ENCODE measurements at places on chromosomes 5 and 9.

GRCh38 chr5:93721511-93721910, 19.9 kb downstream of the POU5F2 start:
- DNase-seq, result no peak

DNA sequence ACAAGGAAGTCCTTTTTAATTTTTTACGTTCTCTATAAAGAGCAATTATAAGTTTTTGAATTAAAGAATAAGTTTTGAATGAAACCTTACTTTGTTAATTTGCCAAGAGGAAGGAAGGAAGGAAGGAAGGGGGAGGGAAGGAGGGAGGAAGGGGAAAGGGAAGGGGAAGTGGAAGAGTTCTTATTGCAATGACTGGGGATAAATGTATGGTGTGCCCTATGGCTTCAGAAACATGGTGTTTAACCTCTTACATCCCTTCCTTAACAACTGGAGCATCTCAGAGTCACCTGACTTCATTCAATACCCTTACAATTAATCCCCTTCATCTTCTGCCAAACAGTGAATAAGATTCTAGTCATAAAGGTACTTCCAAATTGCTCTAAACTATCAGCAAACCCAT, 16.0 kb downstream of the CEMIP2 start:
- DNase-seq, result no peak

GRCh38 chr5:6902597-6902996, 189.4 kb downstream of the TENT4A start:
- DNase-seq, result no peak

DNA sequence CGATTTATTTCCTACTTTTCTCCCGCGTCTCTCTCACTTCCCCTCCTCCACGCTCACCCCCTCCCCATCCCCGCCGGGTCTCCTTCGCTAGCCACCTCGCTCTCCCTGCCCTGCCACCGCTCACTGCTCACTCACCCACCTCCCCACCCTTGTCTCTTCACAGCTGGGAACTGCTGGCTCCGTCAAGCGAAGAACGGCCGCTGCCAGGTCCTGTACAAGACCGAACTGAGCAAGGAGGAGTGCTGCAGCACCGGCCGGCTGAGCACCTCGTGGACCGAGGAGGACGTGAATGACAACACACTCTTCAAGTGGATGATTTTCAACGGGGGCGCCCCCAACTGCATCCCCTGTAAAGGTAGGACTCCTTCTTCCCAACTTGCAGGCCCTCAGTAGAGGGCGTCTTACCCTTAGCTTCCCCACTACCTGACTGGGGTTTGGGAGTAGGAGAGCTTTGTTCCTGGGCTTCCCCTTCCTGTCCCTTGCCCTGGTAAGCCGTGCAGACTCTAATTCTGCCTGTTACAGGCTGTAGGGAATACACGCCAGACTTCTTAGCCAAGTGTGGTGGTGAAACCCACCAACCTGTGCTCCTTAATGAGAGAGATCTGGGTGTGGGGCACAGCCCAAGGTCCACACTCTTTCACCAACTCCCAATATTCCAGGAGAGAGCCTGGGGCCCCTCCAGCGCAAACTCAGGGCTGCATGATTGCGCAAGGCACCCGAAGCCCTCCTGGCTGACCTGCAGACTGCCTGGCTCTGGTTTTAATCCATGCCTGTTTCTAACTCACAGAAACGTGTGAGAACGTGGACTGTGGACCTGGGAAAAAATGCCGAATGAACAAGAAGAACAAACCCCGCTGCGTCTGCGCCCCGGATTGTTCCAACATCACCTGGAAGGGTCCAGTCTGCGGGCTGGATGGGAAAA, 2.5 kb downstream of the FST start:
- no peak for DNase-seq

- DNase-seq, result no peak
Observed at GRCh38 chr5:134439210-134439654, 27.6 kb upstream of the CDKN2AIPNL start.

DNA sequence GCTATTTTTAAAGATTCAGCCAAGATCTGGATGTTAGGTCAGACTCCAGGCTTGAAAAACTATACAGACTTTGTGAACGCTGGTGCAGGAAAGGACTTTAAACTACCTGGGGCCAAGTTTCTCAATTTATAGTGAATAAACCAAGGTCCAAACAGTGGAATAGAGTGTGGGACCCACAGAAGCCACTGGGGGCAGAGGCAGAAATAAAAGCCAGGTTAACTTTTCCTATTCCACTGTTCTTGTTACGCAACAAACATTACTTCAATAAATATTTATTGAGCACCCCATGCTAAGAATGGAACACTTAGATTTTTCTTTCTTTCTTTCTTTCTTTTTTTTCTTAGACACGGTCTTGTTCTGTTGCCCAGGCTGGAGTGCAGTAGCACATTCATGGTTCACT, 11.0 kb upstream of the HAVCR1 start:
- no peak for DNase-seq

DNA sequence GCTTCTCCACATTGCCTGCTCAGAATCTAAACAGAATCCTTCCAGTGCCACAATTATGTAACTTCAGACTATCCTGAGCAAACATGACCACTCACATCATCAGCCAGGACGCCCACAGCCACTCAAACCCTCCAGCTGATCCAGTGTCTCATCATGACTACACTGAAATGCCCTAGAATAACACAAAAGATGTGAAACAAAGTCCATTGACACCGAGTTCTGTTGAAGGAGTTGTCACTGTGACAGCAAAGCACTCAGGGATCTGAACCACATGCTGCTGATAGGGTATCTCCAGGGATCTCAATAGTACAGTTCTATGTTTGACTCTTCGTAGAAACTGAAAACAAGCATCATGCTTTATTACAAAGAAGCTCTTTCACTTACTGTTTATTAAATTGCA, 150.2 kb downstream of the GABBR2 start:
- no peak for DNase-seq

DNA sequence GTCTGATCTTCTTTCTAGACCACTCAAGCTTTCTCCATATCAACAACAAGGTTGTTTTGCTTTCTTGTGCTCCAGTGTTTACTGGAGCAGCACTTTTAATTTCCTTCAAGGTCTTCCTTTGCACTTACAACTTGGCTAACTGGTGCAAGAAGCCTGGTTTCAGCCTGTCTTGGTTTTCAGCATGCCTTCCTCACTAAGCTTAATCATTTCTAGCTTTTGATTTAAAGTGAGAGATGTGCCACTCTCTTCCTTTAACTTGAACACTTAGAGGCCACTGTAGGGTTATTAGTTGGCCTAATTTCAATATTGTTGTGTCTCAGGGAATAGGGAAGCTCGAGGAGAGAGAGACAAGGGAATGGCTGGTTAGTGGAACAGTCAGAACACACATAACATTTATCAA, 13.4 kb downstream of the AK3 start:
- DNase-seq, result no peak

- no peak for DNase-seq
Observed at GRCh38 chr5:110169461-110169860, 479.7 kb downstream of the MAN2A1 start.

GRCh38 chr5:137631453-137631852, 104.4 kb downstream of the KLHL3 start:
- no peak for DNase-seq

GRCh38 chr5:15959370-15960164, 220.0 kb downstream of the MARCHF11 start:
- DNase-seq, result no peak

- no peak for DNase-seq
Observed at GRCh38 chr5:174777583-174777982, 53.2 kb downstream of the MSX2 start.

GRCh38 chr9:127128341-127129072, 6.1 kb upstream of the ANGPTL2 start:
- no peak for DNase-seq

GRCh38 chr9:90921104-90921503, 119.5 kb downstream of the SYK start:
- no peak for DNase-seq

GRCh38 chr5:6682239-6682638, 31.0 kb upstream of the TENT4A start:
- DNase-seq, result no peak

- no peak for DNase-seq
Observed at GRCh38 chr9:32606811-32607210, 28.7 kb downstream of the TAF1L start.

DNA sequence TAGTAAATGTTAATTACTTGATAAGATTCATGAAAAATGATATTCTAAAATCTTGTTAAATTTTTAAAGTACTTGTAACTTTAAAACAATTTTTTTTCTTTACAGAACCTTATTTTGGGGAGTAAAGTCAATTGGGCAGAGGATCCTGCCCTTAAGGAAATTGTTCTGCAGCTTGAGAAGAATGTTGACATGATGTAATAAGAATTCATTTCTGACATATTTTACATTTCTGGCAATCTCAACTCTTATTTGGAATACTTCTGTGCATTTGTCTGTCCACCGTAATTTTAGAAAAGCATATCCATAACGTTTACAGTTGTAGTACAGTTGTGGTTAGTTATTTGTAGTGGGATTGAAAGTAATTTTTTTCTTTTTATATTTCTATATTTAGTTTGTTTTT, 20.2 kb downstream of the CENPH start:
- DNase-seq, result no peak

DNA sequence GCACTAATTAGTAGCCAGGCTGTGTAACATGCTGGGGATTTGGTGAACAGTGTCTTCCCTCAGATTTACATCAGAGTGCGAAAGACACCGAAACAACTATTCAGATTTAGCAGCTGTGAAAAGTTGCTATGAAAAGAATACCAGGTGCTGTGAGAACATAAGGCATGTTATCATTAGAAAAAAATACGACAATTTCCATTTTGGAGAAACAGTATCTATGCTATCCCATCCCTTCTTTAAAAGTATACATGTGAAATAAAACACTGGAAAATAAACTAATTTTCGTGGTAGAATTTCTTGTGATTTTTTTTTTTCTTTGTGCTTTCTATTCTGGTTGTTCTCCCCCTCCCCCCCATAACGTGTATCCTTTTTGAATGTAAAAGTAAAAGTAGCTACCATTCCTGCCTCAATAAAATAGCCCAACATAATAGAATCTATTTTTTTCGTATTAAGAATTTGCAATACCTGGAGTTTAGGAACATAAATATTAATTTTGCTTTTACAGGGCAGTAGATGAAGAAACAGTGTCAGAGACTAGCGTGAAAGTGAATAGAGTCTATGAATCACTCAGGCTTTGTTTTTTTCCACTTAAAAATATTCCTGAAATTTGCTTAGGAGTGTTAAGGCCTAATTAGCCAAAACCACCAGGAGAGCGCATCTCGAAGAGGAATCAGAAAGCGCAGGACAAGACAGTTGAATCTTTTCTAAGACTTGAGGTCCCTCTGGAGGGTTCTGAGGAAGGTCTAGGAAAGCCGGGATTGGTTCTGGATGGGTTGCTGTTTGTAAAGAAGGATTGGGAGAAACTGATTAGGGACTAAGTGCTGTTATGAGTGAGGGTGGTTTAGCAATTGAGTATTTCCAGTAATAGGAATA, 813 bp upstream of the SLU7 start:
- no peak for DNase-seq

- no peak for DNase-seq
Observed at GRCh38 chr5:80713631-80714030, 58.8 kb upstream of the DHFR start.

DNA sequence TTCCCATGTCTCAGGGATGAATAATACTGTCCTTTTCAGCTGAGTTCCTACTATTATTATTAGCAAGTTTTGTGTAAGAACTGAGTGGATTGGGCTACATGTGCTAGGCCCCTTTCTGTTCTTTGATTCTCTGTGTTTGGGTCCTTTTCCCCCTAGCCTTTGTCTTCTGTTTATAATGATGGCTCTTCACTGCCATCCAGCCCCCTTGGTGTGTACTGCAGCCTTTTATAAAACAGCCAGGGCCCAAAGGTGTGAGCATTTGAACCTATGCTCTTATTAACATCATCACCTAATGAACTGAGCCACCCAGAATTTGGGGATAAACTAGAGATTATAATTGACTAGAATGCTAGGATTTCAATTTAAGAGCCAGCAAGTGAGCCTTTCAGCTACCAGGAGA, 52.6 kb downstream of the PLAC8L1 start:
- DNase-seq, result no peak

- no peak for DNase-seq
Observed at GRCh38 chr9:27572061-27572460, 1.2 kb downstream of the C9orf72 start.

- DNase-seq, result no peak
Observed at GRCh38 chr9:132986640-132987620, 8.4 kb downstream of the GFI1B start.

GRCh38 chr9:69671879-69672595, at the start of gene APBA1:
TSS of gene APBA1 (minus strand) at chr9:69672371.
- DNase-seq, result peak; percentile 12

DNA sequence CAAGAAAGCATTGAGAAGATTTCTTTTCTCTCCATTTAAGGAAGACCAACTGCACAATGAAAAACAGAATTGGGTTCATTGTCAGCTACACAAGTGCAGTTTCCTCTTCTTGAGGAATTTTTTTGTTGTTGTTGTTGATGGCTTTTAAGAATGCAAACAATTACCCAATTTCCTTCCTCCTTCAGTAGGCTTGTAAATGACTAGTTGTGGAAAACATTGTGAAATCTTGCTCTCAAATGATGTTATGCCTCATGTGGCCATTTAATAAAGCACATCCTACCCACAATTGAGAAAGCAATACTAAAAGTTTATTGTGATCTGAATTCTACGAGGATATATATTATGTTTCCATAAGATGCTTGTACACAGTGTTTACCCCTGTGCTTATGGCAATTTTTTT, 171.6 kb downstream of the FAM174A start:
- DNase-seq, result no peak

DNA sequence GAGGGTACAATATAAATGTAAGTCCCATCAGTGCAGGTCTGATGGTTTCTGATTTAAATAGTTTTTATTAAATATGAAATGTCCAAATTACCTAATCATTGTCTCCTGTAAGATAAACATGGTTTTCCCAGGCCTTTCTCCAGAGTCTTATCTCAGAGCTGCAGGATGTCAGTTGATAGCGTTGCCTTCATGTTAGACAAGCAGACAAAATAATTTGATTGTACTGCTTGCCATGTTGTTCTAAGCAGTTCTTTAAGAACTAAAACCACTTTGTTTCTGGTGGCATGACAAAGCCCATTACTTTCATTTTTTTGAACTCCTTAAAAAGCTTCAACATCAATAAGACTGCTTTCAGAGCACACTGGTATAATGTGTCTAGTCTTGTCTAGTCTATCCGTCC, 1073.5 kb downstream of the MAT2B start:
- DNase-seq, result no peak

- peak; percentile 23 for DNase-seq
Observed at GRCh38 chr5:159098603-159099436, 896 bp downstream of the EBF1 start.

DNA sequence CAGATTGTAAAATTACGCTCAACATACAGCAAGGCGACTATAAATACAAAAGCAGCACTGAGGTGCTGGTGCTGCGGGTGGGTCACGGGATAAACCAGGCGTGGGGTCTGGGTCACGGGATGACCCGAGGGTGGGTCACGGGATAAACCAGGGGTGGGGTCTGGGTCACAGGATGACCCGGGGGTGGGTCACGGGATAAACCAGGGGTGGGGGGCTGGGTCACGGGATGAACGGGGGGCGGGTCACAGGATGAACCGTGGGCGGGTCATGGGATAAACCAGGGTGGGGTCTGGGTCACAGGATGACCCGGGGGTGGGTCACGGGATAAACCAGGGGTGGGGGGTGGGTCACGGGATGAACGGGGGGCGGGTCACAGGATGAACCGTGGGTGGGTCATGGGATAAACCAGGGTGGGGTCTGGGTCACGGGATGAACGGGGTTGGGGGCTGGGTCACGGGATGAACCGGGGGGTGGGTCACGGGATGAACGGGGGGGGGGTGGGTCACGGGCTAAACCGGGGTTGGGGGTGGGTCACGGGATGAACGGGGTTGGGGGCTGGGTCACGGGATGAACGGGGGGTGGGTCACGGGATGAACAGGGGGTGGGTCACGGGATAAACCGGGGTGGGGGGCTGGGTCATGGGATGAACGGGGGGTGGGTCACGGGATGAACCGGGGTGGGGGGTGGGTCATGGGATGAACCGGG, 30.2 kb upstream of the SLC9A3 start:
- no peak for DNase-seq

Measured in activated naive CD4-positive, alpha-beta T cell (primary cell).